PC-3 (cell line): ENCODE measurements at places on chromosomes 5 and 9. TPM values are rescaled to one million over a fixed set of nuclear protein-coding genes. Genes with fewer than 3 reads are reported as not detected.

Gene ADAMTS13
- total RNA-seq = 0.86 and 0.95 TPM in 2 replicates

Gene ROR2
- 0.23 TPM in 1 of 2 replicates, not detected in the other for total RNA-seq

Gene AGXT2
- not detected in 2 replicates for total RNA-seq

Gene MZB1
- total RNA-seq = 0.22 and 1.0 TPM in 2 replicates

Gene FAM193B
- 33.9 and 41.1 TPM in 2 replicates for total RNA-seq

Gene OR2V1
- not detected in 2 replicates for total RNA-seq

Gene TMEM215
- not detected in 2 replicates for total RNA-seq

GRCh38 chr5:111584651-111585050 is 72.3 kb upstream of the STARD4 start:
- no peaks in the 10 kb centered on the region for H3K4me1 ChIP-seq
- H3K4me3 ChIP-seq = no peak overlapping the region
- H3K36me3 ChIP-seq = no peaks in the 10 kb centered on the region
- DNase-seq = peak; percentile 30

GRCh38 chr5:67910546-67910945 is 305.0 kb upstream of the PIK3R1 start:
- H3K4me1 ChIP-seq = no peaks in the 10 kb centered on the region
- no peaks in the 10 kb centered on the region for H3K27me3 ChIP-seq
- H3K36me3 ChIP-seq = no peaks in the 10 kb centered on the region

DNA sequence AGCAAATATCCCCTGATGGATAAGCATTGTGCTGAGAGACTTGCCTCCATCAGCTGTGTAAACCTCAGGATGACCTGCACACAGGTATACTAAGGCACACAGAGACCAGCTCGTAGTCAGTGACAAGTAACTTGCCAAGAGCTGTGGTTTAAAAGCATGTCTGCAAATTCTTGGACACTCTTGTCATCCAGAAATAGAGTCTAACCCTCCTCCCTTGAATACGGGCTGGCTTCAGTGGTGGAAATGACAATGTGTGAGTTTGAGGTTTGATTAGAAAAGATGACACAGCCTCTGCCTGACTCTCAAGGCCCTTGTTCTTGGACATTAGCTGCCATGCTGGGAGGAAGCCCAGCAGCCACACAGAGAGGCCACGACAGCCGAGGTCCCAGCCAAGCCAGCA is 114.4 kb downstream of the GADD45G start:
- no peak for DNase-seq
- no peaks in the 10 kb centered on the region for H3K36me3 ChIP-seq
- no peaks in the 10 kb centered on the region for H3K4me1 ChIP-seq
- no peaks in the 10 kb centered on the region for H3K27me3 ChIP-seq

- H3K36me3 ChIP-seq = no peaks in the 10 kb centered on the region
- DNase-seq = peak; percentile 1
- H3K27ac ChIP-seq = no peak overlapping the region
- no peaks in the 10 kb centered on the region for H3K4me1 ChIP-seq
Measured at GRCh38 chr5:156208271-156208670, 118.7 kb upstream of the SGCD start.

- DNase-seq = no peak
- no peak overlapping the region for H3K27ac ChIP-seq
- H3K4me1 ChIP-seq = no peaks in the 10 kb centered on the region
- H3K27me3 ChIP-seq = 0 out of 2 replicates have a peak, but pooled peaks cover 8% of the 10 kb centered on the region
Measured at GRCh38 chr5:16564248-16564867, 52.4 kb downstream of the RETREG1 start.

- no peak for DNase-seq
- no peak overlapping the region for H3K4me3 ChIP-seq
- no peaks in the 10 kb centered on the region for H3K4me1 ChIP-seq
- no peak overlapping the region for H3K27ac ChIP-seq
Measured at GRCh38 chr9:130482463-130482862, 37.7 kb downstream of the ASS1 start.

DNA sequence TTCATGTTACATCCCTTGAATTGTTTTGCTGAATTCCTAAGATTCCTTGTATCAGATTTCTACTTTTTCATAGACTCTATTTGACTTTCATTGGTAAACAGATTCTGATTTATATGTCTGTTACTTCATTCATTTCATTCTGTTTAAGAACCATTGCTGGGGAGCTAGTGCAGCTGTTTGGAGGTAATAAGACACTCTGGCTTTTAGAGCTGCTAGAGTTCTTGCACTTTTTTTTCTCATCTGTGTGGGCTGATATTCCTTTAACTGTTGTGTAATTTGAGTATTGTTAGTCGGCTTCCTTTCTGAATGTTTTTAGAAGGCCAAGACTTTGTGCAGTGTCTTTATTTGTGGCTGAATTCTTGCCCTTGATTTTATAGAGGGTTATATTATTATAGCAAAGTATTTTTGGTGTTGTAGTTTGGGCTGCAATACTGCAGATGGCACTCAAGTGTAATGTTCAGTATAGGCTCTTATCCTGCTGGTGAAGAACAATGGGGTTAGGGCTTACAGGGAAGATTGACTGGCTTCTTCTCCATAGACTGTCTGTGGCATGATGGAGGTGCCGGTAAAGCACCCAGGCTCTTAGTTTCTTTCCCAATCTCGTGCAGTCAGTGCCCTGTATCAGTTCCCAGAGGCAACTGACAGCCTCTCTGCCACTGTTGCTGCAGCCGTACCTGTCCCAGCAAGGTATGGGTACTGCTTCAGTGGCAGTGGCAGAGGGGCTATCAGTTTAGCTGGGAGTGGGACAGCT is 162.2 kb downstream of the OXCT1 start:
- no peaks in the 10 kb centered on the region for H3K36me3 ChIP-seq
- no peaks in the 10 kb centered on the region for H3K27me3 ChIP-seq
- H3K4me1 ChIP-seq = no peaks in the 10 kb centered on the region
- no peak overlapping the region for H3K4me3 ChIP-seq
- peak; percentile 80 for DNase-seq
- no peak overlapping the region for H3K27ac ChIP-seq

DNA sequence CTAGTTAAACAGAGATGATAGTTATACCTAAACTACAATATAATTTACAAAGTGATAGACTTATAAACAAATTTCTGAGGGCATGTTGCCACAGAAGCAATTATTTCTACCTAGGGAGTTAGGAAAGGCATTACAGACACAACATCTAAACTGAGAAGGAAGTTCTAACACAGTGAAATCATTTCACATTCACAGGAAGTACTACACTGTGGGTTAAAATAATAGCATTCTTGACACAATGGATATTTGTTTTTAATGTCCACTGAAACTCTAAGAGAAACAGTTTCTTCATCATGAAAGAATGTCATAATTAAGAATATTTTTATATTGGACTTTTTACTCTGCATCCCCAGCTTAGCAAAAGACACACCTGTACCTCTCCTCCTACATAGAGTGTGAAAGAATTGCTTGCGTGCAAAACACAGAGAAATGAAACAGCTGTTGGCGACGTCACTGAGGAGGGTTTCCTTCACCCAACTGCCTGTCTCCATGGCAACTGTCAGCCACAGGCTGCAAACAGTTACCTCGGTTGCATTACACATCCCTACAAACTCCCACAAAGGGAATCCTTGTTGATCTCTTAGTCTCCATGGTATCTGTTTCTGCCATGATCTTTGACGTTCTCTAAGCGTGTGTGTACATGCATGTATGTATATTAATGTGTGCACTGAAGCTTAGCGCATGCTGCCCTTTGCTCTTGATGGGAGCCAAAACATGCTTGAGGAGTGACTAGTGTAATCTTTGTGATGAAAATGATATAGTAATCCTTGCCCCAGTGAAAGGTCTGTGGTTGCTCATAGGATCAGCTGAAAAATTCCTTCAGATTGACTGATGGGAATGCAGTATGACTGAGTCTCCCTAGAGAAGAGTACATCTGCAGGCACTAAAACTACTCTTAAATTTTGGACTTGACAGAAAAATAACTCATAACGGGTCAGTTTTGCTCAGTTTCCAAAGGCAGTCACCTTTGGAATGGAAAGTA is 168.5 kb downstream of the ACTL7B start:
- H3K27me3 ChIP-seq = no peaks in the 10 kb centered on the region
- no peak overlapping the region for H3K27ac ChIP-seq
- H3K4me1 ChIP-seq = peaks cover 4% of the 10 kb centered on the region
- no peak overlapping the region for H3K4me3 ChIP-seq
- H3K36me3 ChIP-seq = no peaks in the 10 kb centered on the region
- no peak for DNase-seq

GRCh38 chr5:36079200-36079781 is 12.6 kb upstream of the UGT3A2 start:
- no peak overlapping the region for H3K27ac ChIP-seq
- peaks cover 5% of the 10 kb centered on the region; the same call in 1 of the 2 replicates for H3K4me1 ChIP-seq
- DNase-seq = peak; percentile 82

- peaks cover 24% of the 10 kb centered on the region for H3K27me3 ChIP-seq
- no peak overlapping the region for H3K4me3 ChIP-seq
- H3K4me1 ChIP-seq = no peaks in the 10 kb centered on the region
- H3K27ac ChIP-seq = no peak overlapping the region
- DNase-seq = peak; percentile 63
- H3K36me3 ChIP-seq = no peaks in the 10 kb centered on the region
Measured at GRCh38 chr5:136249678-136250266, 56.8 kb upstream of the SMIM32 start.

DNA sequence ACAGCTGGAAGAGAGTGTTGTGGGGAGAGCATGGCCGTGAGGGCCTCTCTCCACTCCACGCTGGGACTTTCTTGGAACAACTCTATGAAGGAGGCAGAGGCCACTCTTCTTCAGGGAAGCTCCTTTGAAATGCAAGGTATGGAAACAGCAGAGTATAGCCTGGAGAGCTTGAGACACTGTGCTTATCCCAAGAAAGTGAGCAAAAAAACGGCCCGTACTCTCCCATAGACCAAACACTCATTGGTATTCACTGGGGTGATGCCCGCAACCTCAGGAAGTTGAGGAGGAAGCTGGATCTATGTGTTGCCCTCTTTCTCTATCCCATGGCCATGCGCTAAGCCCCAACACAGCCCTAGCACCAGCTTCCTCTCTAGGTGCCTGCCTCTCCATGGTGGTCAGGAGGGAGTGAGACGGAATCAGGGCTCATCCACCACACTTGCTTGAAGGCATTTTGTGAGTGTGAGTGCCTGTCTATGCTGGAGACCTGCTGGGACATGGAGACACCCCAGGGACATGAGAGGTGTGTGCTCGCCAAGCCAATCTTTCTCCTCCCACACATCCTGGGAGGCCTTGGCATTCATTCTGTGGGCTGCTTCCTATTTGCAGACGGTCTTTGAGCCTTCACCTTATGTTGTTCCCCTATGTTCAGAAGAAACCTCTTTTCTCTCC is 616.6 kb downstream of the IRX1 start:
- no peak for DNase-seq
- no peaks in the 10 kb centered on the region for H3K4me1 ChIP-seq

GRCh38 chr5:110329955-110330525 is 396.4 kb downstream of the TMEM232 start:
- H3K36me3 ChIP-seq = no peaks in the 10 kb centered on the region
- no peak for DNase-seq
- no peaks in the 10 kb centered on the region for H3K27me3 ChIP-seq

DNA sequence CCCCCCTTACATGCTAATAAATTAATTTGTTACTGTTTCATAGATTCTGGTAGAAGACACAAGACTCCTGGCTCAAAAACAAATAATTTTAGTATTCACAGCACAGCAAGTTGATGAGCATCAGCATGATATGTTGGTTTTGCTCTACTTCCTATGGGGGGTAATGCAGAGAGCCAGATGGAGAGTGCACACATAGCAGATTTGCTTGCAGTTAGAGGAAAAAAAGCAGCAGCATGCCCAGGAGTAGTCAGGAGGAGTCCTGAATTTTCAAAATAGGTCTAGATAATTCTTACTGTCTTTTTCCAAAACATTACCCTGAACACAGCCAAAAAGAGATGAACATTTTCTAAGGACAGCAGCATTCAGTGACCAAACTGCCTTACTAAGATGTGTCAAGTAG is 261.3 kb downstream of the COX7C start:
- H3K27ac ChIP-seq = no peak overlapping the region
- no peak for DNase-seq
- no peaks in the 10 kb centered on the region for H3K36me3 ChIP-seq
- H3K4me3 ChIP-seq = no peak overlapping the region
- no peaks in the 10 kb centered on the region for H3K27me3 ChIP-seq

DNA sequence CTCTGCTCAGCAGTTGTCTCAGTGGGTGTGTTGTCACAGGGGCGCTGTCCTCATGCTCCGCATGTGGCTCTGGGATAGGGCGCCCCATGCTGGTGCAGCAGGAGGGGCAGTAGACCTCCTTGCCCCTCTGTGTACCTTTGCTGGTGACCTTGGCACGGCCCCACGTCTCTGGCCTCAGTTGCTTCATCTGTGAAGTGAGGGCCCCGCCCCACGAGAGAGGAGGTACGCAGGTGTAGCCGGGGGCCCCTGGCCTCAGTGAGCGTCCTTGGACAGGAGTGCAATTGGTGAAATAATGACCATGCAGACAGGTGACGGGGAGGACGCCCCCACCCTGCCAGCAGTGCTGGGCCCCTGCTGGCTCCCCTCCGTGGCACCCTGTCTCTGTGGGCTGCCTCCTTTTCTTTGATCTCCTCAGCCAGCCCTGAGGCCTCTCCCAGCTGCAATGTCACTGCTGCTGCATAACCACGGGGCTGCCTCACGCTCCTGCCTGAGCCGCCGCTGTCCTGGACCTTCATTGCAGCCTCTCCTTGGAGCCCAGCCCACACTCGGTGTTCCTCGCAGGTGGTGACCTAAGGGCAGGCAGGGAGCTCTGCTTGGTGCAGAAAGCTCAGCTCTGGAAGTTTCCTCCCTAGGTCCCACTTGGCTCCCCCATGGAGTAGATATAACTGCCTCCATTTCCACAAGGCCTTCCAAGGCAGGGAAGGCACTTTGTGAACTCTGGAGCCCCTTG is 57.3 kb downstream of the PHF2 start:
- H3K36me3 ChIP-seq = no peaks in the 10 kb centered on the region
- H3K4me3 ChIP-seq = no peak overlapping the region
- H3K4me1 ChIP-seq = no peaks in the 10 kb centered on the region
- no peak for DNase-seq
- H3K27me3 ChIP-seq = no peaks in the 10 kb centered on the region

GRCh38 chr5:8691221-8691620 is 822.3 kb downstream of the MTRR start:
- no peak for DNase-seq
- no peaks in the 10 kb centered on the region for H3K4me1 ChIP-seq
- H3K27me3 ChIP-seq = no peaks in the 10 kb centered on the region

- H3K4me3 ChIP-seq = peak overlapping the region; percentile 59
- peak overlapping the region; percentile 61 for H3K27ac ChIP-seq
- H3K4me1 ChIP-seq = peaks cover 17% of the 10 kb centered on the region
- H3K27me3 ChIP-seq = no peaks in the 10 kb centered on the region
Measured at GRCh38 chr9:95494022-95494415, 22.8 kb downstream of the PTCH1 start.

DNA sequence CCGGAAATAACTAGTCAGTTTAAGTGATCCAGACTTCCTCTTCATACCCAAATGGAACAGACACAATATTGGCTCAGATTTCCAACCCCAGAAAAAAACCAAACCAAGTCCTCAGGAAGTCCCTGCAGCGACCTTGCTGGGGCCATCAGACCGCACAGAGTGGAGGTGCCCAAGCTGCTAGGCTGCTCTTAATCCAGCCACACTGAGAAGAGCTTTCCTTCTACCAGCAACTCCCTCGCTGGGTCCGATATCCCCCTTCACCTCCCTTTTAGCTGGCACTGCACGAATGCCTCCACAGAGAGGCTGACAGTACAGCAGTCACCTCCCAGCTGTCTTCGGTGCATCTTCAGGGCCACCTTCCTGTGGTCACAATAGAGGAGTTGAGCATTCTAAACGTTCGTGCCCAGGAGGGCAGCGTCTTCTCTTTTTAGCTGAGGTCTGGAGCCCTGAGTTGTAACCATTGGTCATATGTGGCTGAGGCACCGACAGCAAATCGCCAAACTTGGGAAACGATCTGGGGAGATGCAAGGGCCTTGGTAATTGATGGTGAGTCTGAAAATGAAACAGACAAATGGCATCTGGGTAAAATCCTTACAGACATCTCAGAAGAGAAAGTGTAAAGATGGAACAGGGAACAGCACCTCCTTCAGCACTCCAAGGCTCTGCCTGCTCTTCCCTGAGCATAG is 5.7 kb downstream of the NAIF1 start:
- H3K27me3 ChIP-seq = no peaks in the 10 kb centered on the region
- no peaks in the 10 kb centered on the region for H3K36me3 ChIP-seq
- no peak overlapping the region for H3K27ac ChIP-seq
- no peak overlapping the region for H3K4me3 ChIP-seq
- H3K4me1 ChIP-seq = peaks cover 25% of the 10 kb centered on the region
